GDM1 (cell line): ENCODE measurements at places on chromosomes 16 and 17.
A peak's percentile ranks its signal among the peaks of the same experiment; 100 is the strongest.

- DNase-seq = no peak
Observed at GRCh38 chr16:1691956-1692355, 13.9 kb downstream of the JPT2 start.

- no peak for DNase-seq
Observed at GRCh38 chr17:44049294-44050060, 17.0 kb downstream of the LSM12 start.

DNA sequence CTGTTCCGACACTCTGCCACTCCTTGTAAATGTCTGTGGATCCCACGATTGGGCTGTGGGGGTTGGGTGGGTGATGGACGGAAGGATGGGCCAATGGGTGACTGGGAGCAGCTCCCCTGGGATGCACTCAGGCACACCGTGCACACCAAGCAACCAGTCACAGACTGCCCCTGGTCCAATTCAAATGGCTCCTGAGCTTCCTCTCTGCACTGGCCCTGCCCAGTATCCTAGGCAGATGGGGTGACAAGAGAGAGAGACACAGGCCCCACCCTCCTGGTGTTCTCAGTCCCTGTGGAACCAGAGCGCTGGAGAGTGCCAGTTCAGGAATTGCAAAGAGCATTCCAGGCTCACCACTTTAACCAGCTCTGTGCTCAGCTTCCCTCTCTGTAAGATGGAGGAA, 32.8 kb downstream of the BEAN1 start:
- no peak for DNase-seq

DNA sequence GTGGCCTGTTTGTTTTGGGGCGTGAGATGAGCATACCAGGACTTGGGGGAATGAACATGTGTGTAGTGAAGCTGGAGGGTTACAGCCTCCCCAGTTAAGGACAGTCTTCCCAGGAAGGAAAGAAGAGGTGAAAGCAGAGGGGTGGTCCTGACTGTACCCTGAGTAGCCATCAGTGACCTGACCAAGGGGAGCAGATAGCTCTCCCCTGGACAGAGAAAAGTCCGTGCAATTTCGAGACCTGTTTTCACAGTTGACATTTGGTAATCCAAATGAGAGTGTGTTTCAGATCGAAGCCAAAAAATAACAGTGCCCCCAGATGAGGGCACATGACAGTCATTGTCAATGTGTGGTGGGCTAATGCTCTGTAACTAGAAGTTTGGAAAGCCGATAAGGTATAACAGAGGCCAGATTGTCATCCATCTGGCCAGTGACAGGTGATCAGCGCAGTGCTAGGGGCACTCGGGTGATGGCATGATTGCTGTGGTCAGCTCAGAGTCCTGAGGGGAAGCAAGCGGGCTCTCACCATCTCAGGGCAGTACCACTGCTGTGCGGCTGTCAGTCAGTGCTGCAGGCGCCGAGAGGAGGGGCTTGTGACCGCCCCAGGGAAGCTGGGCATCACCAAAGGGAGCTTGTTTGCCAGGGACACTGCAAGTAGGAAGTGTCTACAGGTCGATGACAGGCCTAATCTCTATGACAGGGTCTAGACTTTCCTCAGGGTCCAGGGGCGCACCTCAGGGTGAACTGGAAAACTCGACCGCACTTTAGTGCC, 1.1 kb upstream of the NME2 start:
- DNase-seq = no peak

- DNase-seq = no peak
Observed at GRCh38 chr17:19539040-19539399, 5.4 kb downstream of the SLC47A1 start.

DNA sequence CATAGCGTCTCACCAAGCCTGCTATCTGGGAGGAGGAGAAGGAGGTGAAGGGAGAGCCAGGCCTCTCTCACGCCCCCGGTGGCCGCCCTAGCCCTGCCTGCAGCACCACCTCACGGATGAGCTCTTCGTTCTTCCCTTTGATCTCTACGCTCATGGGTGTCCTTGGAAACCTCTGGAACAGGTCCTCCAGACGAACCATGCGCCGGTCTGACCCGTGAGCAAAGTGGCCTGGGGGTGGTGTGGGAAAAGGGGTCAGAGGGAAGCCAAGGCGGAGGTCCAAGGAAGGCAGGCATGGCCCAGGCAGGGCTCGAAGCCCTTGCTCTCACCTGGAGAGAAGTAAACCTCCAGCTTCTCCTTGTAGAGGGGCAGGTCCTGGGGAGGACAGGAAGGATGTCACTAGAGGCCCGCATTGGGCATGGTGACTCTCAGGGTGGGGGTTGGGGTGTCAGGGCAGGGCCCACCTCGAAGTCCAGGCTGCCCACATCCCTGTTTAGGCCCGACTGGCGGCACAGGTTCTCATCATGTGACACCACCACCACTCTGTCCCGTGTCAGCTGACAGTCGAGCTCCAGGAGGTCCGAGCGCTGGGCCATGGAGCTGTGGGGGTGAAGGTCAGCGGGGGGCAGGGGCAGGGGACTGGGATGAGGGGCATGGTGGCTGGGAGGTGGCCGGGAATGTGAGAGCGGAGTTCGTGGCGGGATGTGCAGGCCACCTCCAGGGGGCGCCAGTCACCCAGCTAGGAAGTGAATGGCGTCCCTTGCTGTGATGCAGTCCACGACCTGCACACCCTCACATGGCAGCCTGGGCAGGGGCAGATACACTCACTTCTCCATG, 923 bp downstream of the GDPD3 start:
- peak; percentile 24 for DNase-seq

- DNase-seq = peak; percentile 52
Observed at GRCh38 chr16:48536614-48537200, 73.3 kb downstream of the N4BP1 start.

DNA sequence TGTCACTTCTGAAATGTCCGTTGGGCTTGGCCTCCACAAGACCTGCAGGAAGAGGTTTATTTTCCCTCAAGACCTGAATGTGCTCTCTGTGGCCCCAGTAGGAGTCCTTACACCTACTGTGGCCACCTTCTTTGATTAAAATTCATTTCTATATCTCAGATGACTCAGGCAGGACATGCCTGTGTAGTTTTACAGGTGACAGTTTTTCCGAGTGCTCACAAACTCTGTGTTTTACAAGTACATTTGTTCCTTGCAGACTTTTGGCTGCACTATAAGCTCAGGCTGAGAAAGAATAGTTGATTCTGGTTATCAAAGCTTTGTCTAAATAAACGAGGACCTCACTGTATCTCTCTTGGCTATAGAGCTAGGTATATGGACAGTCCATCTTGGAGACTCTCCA, 257.1 kb downstream of the MAP2K4 start:
- DNase-seq = no peak
